ENCODE measurements at places on chromosomes 16 and 17.

DNA sequence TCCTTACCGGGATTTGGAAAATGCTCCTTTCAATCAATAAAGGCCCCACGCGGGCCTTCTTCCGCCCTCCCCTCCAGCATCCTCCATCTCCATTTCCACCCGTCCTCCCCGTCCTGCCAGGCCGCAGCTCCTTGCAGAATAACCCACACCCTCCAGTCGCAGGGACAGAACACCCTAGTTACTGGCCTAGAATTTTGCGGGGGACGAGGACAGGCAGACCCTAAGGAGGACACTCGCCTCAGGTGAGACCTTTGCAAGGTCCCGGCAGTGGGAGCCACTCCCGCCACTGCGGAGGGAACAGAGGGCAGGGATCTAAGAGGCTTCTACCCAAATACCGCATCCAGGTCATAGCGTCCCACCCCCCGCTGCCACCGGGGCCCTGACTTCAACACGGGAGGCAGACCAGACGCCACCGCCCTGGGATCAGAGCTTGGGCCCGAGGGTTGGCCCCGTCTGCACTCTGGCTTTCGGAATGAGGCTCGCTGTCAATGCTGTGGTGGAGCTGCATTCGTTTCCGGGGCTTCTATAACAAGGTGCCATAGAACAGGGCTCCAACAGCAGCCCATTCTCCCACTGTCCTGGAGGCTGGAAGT lies 26.8 kb downstream of the SLC25A10 start:
- no peak for DNase-seq

DNA sequence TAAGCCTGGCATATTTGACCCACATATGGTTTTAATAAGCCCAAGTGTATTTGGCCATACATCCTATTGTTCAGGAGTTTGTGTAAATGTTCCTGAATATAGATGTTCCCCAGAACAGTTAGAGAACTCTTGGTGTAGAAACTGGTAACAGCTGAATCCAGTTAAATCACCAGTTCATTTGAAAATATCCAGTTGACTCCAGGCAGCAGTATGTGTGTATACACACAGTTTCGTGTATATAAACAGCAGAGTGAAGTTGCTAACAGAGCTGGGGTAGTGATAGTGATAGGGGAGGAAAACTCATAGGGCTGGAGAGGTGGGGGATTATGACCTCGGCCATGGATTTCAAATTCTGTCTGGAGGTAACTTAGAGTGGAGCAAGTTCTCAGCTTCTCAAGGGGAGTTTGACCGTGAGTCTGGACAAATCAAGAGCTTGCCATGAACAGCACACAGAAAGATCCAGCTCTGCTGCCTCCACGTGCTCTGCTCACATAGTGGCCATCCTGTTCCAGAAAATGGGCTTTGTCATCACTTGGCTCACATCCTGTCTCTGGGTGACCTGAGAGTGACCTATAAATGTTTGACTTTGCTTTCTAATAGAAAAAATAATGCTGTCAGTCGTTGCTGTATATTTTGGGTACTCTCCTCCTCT lies 30.6 kb upstream of the MMD start:
- DNase-seq, result no peak

DNA sequence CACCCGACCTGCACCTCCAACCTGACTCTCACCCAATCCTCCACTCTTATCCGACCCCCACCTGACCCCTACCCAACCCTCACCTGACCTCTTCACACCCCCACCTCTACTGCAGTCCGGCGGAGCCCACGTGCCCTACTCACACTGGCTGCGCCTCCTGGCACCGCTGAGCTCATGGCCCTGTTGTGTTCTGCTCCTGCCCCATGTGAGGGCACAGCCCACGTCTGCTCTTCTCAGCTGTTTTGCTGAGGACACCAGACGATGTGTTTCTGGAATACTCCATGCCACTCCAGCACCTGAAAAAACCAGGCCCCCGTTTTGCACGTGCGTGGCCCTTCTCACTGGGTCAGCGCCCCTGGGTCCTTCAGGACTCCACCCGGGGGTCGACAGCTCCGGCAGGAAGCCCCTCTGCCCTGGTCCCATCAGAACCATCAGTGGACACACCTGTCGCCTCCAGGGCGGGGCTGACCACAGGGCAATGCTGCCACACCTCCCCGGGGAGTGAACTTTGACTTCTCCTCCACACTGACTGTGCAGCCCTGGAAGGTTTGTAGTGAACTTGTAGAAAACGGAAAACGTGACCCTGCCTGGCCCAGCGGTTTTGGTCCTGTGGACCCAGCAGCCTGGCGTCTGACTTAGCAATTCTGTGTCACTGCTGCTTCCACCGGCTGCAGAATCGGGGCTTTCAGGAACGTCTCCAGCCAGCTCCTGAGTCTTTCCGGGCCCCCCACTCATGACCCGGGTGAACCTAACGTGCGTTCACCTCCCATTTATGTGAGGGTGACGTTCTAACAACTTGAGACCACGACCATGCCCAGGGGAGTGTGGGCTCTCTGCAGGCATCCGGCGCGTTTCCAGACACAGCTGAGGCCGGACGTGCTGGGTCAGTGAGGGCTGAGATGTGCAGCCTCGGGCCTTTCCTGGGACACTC lies 5.7 kb upstream of the RAB40B start:
- no peak for DNase-seq

- no peak for DNase-seq
Measured at GRCh38 chr17:10278218-10278617, 79.8 kb upstream of the GAS7 start.

GRCh38 chr17:45646288-45646988 lies 137.7 kb upstream of the CRHR1 start:
- DNase-seq, result no peak

DNA sequence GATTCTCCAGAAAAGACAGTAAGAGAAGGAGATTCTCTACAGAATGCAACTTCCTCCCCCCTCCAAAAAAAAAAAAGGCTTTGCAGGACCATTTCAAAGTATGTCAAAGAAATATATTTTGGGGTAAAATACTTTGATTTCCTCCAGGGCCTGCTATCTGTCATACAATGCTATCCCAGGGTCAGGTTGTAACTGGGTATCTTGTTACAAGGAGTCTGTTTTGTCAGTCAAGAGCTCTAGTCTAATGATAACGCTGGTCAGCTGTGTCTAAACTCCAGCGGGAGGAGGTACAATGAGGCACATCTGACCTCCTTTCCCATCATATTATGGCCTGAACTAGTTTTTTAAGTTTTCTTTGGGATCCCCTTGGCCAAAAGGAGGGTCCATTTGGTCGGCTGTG lies 408.4 kb upstream of the CDH5 start:
- no peak for DNase-seq

DNA sequence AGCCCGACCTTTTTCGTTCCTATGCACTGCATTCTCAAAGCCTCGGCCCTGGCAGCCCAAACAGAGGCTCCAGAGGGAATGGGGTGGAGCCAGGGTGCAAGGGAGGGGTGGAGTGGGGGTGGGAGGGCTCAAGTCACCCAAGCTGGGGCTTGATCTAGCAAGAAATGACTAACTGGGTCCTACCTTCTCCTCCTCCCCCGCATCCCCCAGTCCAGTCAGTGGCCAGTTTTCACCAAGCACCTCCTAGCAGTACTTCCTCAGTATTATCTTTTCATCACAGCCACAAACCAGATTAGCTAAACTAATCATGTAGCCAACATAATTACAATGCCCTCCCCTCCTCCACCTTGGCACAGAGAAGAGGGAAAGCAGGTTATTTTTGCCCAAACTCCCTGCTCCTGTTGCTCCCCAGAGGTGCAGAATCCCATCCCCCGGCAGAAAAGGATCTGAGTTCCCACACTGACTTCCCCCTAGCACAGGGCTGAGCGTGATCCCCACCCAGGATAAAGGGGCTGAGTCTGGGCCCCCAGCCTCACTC lies 2.2 kb downstream of the JUP start:
- no peak for DNase-seq

GRCh38 chr16:1297018-1297696 lies 12.3 kb upstream of the UBE2I start:
- DNase-seq, result no peak

DNA sequence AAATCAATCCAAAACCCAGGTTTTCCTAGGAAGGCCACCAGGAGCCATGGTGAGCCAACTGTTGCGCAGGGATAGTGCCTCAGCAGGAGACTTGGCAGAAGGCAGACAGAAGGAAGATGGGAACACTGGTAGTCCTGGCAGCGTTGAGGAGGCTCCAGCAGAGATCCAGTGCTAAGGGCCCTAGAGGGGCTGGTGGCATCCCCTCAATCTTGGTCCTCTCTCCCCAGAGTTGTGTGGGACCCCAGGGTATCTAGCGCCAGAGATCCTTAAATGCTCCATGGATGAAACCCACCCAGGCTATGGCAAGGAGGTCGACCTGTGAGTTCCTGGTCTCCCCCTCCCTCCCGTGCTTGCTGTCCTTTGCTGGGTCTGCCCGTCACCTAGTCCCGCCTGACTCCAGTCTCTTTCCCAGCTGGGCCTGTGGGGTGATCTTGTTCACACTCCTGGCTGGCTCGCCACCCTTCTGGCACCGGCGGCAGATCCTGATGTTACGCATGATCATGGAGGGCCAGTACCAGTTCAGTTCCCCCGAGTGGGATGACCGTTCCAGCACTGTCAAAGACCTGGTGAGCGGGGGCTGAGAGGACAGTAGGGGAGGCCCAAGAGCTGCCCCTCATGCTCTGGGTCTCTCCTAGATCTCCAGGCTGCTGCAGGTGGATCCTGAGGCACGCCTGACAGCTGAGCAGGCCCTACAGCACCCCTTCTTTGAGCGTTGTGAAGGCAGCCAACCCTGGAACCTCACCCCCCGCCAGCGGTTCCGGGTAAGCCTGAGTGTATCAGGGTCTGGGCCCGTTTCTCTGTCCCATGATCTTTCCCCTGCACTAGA lies 5.7 kb downstream of the CFAP119 start:
- no peak for DNase-seq

DNA sequence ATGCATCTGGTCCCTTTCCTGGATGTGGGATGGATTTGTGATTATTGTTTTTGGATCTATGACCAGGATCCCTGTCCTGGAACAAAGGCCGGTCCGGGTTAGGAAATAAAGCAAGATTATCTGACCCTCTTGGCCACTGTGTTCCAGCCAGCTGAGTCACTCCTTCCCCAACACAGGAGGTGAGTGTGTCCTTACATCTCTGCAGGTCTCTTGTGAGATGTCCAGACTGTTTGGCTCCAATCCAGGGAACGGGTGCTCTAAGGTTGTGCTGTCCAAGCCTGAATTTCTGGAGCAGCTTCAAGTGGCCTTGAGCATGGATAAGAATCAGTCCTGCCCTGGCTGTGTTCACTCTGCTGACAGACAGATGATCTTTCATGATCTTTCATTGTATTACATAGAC lies 136.5 kb upstream of the CCL2 start:
- no peak for DNase-seq

DNA sequence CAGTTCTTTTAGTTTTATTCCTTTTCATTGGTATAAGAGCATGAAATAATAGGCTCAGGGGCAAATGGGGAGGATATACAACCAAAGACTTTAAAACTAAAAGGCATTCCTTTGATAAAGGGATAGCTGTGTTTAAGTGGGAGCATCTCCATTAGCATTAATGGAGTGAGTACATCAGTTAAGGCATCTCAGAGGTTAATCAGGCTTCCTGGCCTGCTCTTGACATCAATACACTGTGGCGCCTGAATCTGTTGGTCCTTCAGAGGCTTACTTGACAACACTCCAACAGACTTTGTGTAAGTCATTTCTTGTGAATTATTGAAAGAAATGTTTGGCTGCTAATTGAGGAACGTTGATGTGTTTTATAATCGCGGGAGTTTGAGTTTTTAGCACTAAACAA lies 230.7 kb downstream of the BCAS3 start:
- no peak for DNase-seq

- no peak for DNase-seq
Measured at GRCh38 chr17:66677201-66677981, 157.5 kb upstream of the CACNG5 start.

- DNase-seq, result no peak
Measured at GRCh38 chr17:41294016-41294415, 8.6 kb downstream of the KRTAP29-1 start.

GRCh38 chr16:1895949-1896675 lies 22.1 kb downstream of the HS3ST6 start:
- DNase-seq, result no peak

DNA sequence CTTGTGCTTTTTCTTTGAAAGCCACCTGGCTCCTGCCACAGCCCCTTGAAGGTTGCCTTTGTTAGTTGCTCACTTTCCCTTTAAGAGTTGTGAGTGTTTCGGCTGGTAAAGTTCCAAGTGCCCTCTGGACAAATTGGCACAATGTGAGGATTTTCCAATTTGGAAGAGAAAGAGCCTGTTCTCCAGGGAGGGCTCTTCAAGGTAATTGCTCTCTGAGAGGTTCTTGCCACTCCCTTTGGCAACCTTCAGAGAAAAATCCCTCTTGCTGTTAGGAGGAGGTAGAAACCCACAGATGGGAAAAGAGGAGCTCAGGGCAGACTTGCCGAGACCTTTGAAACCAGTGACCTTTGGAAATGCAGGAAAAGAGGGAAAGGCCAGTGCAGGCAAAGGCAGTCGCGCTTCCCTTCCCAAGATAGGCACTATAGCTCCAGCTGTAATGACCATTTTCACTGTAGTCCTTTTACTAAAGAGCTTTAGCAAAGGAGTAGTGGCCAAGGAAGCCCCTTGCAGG lies 49.0 kb upstream of the AKAP1 start:
- DNase-seq, result peak; percentile 41

DNA sequence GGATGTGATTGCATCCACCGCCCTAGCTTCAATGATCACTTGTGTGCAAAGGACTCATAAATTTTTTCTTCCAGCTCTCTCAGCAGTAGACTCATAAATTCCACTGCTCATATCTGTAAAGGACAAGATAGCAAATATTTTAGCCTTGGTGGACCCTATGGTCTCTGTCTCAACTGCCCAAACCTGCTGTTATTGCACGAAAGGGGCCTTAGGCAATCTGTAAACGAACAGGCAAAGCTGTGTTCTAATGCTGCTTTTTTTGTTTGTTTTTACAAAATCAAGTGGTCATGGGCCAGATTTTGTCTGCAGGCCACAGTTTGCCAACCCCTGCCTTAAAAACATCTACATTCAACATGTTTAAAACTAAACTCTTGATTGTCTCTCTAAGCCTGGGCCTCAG lies 34.1 kb downstream of the FAM20A start:
- no peak for DNase-seq

GRCh38 chr16:82626791-82627261 lies at the start of gene CDH13:
Gene CDH13 (plus strand): TSS chr16:82626969.
- DNase-seq, result peak; percentile 8

DNA sequence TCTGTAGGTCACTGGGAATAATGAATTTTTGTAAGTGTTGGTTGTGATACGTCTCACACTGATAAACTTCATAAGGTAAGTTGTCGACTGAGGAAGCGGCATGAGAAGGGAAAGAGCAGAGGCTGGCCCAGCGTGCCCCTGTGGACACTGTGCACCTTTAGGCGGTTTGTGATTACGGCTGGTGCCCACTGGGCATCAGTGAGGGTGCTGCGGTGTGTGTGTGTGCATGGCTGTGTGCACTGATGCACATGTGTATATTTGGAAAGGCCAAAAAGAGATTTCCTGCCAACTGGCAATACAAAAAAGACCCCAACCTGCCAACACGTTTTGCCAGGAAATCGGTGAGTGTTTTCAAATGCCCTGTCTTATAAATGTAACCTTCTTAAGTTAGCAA lies 11.9 kb downstream of the IRF8 start:
- no peak for DNase-seq

Measured in cerebellum (tissue), 4 donors.